Astrocyte of the hippocampus (primary cell): ENCODE measurements at places on chromosomes 7 and 10.

- DNase-seq: no peak
These were observed 96.5 kb downstream of the OTUD1 start for GRCh38 chr10:23535381-23535780.

- no peak for DNase-seq
These were observed 16.1 kb downstream of the LYZL1 start for GRCh38 chr10:29304995-29305335.

- no peak for DNase-seq
These were observed 180.4 kb downstream of the RNF133 start for GRCh38 chr7:122518488-122518887.

DNA sequence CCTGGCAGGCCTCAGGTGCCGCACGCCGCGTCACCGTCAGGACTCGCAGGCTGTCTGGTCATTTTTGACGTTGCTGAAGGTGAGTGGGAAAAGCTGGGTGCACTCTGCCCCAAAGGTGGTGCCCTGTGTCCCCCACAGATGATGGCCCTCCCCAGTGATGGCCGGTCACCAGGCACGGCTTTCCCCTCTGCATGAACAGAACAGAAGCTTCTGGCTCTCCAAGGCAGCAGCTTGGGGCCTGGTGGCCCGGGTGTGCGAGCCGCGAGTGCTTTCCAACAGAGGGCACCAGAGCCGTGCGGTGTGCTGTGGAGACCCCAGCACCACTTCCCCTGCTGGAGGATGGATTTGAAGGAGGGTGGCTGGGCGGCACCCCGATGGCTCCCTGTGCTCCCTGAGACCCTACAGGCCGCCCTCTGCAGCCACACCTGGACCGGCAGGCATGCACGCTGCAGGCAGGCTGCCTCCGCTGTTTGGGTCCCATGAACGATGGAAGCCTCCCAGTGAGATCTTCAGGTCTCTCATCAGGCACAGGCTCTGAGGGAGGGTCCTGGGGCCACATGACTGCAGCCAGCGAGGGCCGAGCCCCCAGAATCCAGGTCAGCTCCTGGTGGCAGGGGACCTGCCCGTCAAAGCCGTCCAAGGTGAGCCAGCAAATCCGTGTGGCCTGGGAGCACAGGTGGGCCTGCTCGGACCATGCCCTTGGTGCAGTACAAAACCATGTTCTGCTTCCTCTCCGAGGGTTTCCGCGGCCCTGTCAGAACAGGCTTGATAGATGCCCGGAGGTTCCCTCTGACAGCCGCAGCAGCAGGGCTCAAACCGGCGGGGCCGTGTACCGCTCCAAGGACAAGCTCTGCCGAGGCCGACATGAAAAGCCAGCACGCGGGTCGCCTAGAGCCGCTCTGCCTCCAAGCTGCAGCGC is 195.4 kb downstream of the EBF3 start:
- DNase-seq: no peak

DNA sequence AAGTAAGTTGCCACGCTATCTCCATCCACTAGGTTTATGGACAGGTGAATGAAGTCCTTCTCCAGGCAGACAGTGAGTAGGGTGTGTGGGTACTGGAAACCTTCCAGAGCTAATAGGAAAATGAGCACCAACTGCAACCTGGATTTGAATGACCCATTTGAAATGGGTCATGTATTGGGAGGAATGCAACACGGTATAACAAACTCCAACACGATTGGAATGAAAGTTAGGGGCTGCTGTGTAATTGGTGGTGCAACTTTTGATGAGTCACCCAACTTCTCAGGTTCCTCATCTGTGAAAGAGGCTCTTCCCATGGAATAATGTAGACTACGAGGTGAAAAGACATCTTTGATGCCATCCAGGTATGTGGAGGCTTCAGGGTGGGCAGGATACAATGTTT is 241.4 kb upstream of the PODXL start:
- DNase-seq: no peak

DNA sequence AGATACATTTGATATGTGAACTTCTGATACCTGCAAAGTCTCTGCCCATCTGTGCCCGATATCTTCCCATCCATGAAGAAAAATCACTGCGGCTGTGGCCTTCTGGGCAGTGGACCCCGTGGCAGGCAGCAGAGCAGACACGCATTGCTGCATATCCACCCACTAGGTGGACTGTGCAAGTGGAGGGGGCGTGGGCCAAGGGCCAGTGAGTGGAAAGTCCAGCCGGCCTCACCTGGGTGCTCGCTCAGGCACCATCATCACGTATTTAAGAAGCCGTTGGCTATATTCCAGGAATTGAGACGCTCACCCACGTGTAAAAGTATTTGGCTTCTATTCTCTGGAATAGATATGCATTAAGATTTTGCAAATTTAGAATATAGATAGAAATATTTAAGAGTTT is 30.8 kb upstream of the SLC13A1 start:
- DNase-seq: no peak

GRCh38 chr10:114311496-114312209 is 72.6 kb downstream of the VWA2 start:
- no peak for DNase-seq

DNA sequence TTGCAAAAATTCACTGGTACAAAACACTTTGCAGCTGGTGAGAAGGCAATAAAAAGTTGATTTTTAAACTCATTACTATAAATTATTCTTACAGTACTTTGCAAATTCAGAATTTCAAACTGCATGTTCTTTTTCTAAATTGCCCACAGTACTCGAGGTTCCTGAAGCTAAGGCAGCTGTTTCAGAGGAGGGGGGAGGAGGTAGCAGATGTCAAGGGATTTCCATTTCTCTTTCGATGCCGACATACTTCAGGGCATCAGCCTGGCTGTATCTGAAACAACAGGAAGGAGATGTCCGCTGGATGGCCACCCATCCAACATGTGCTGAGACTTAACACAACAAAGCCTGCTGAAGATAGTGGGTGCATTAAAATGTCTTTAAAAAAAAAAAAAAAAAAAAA is 76.7 kb downstream of the EZH2 start:
- no peak for DNase-seq

DNA sequence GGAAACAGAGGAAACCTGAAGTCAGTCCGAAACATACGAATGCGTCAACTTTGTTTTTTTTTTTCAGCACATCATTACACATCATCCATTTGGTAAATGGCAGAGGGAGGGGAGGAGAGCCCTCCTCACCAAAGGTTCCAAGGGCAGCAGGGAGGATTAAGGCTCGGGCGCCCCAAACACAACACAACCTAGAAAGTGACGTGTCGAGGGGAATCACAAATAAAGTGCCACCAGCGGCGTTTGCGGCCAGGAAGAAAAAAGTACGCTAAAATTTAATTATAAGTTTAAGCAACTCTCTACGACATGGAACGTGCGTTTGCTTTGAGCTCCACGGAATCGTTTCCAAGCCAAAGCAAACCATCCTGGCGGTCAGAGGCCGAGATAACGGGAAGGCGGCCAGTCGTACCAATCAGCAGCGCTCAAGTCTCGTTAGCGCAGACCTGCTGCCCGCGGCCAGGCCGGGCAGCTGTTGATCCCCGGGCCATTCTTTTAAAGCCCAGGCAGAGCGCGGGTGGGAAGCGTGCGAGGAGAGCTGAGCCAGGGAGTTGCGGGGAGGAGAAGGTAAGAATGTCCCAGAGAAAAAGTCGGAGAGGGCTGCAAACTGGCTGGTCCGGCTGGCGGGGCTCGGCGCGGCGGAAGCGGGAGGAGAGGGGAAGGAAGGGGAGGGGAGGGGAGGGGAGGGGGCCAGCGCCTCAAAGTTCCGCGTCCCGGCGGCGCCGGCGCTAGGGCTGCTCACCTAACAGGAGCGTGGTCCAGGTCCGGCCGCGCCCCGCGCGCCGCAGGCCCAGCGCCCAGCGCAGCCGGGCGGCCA is 719 bp downstream of the DPY19L1 start:
- DNase-seq: peak; percentile 85

DNA sequence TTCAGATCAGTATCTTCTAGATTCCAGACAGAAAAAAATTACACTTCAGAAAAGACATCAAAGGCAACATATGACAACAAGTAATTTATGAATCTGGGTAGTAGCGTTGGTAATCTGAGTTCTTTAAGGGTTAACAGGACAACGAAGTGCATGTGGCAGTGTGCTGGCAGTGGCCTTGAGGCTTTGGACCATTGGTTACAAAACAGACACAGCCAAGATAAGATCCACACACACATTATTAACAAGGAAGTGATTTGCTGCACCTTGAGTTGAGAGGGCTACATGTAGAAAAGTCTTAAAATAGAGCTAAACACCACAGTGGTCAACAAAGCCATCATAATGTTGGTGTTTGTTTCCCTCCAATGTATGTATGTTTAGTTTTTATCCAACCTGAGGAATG is 40.6 kb downstream of the AKR1D1 start:
- no peak for DNase-seq

GRCh38 chr10:31769564-31769963 is 159.1 kb downstream of the ARHGAP12 start:
- no peak for DNase-seq

- DNase-seq: peak; percentile 71
These were observed 6.2 kb downstream of the TNRC18 start for GRCh38 chr7:5417106-5418071.

GRCh38 chr10:17001961-17002749 is 127.5 kb downstream of the CUBN start:
- peak; percentile 92 for DNase-seq

GRCh38 chr7:48518092-48518491 is 346.8 kb downstream of the ABCA13 start:
- DNase-seq: no peak

DNA sequence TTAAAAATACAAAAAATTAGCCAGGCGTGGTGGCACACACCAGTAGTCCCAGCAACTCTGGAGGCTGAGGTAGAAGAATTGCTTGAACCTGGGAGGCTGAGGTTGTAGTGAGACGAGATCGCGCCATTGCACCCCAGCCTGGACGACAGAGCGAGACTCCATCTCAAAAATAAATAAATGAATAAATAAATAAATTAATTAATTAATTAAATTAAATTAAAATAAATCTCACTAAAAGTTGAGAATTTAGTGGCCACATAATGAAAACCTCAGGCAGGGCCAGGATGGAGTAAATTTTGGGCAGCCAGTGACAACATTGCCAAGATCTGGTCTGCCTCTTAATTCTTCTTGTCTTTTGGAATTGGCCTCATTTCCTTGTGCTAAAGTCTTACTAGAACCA is 187.5 kb upstream of the FEZF1 start:
- DNase-seq: no peak

GRCh38 chr7:30176463-30177109 is 41.8 kb downstream of the MTURN start:
- DNase-seq: no peak

GRCh38 chr7:135673360-135673706 is 11.0 kb downstream of the STMP1 start:
- peak; percentile 66 for DNase-seq

DNA sequence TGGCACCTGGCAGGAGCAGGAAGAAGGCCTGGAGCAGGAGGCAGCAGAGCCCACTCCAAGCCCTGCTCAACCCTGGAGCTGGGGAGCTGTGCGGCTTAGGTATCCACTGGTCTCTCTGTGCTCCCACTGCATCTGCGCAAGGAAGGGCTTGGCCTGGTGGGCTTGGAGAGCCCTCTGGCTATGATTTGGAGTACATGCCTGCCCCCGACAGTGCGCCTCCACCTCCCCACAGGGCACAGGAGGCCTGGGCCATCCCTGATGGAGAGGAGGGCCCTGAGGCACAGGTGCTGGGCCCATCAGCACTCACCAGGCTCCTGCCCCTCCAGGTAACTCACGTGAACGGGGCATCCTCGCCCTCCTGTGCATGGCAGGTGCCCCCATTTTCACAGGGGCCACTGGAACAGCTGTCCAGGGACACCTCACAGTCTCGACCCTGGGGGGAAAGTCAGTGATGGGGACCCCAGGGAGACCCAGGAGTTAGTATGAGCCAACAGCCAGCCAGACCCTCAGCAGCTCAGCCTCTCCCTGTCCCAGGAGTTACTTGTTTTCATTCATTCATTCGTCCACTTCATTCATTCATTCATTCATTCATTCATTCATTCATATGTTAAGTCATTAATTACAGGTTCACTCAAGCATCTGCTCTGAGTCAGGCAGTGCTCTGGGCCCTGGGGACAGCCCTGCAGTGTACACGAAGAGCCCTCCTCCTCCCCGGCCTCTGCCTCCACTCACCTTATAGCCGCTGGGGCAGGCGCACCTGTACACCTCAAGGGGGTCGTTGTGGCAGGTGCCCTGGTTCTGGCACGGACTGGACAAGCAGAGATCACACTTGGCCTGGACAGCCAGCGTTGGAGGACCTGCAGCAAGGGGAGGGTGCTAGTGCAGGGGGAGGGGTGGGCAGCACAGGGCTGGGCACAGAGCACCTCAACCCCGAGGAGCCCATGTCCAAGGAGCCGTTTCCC is 167.2 kb downstream of the SLIT1 start:
- DNase-seq: no peak

DNA sequence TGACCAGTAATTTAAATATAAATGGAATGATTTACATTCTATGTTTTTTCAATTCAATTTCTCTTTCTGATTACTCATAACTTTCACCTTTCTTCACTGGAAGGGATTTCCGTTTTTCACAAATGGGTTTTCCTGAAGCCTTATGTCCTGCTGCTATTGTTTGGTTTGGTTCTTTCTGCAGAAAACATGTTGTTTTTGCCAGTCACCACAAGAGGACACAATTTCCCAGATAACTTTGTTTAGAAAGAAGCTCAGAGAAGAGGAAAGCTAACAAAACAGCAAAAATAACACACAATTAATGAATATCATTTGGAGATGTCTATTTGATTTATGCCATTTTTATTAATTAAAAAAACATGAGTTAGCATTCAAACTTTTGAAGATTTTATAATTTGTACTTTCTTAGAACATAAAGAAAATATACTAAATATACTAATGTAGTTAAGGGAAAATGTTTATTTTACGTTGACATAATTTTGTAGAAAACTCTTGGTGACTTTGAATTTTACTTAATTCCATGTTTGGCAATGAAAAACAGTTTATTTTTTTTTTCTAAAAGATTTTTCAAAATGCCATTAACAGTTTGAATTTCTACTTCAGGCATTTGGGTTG is 4.6 kb upstream of the TWIST1 start:
- DNase-seq: peak; percentile 64

DNA sequence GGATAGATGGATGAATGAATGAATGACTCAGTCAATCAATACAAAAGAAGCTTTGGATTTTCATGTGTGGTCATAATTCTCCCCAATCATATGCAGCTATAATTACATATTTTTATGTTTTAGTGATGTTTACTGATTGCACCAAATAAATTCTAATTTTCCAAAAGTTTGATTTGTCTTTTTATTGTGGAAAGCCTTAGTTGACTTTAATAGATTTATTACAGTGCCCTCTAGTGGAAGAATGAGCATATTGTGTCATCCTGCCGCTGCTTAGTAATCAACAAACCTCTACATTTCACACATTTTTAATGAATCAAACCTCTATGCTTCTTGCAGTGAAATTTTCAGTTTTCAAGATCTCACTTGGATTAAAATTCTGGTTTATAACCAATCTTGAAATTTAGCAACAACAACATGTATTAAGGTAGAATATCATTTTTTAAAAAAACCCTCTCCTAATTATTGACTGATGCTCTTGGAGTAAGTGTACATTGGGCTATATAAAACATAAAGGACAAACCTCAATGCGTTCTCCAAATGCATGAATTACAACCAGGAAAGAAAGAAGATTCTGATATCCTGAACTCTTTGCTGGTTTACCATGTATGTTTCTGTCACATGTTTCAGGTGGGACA is 55.6 kb upstream of the PNLIP start:
- DNase-seq: peak; percentile 41
